ENCODE measurements at places on chromosomes 6 and 20.

GRCh38 chr6:117265410-117266256, at the start of gene VGLL2:
TSS of gene VGLL2 (plus strand) at chr6:117265558. CDS start at chr6:117265764, 206 bp downstream.
- DNase-seq: no peak

DNA sequence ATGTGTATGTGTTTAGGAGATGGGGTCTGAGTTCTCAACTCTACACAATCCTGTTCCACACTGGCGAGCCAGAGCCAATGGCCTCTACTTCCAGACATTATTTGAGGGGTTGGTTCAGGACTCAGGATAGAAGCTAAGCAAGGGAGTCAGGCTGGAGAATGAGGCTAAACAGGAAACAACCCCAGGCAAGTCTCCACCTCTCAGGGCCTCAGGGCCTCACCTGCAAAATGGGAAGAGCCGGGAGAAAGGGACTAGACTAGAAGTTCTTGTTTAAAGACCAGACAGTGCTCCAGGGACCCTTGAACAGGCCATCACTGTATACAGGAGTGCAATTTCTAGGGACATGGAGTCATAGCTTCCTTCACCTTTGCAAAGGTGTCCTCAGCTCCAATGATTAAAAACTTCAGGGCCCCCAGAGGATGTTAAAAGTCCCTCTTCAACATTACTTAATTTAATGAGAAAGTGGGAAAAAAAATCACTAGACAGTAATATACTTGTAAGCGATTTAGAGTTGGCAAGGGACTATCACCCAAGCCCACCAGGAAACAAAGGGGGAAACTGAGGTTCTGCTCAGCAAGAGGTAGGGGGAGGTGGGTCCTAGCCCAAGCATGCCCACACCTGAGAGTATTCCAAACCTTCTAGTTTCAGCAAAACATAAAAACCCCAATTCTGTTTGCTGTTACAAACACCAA, 41.7 kb downstream of the ZMYND8 start:
- no peak for DNase-seq

GRCh38 chr20:17650301-17651128, 31.5 kb downstream of the RRBP1 start:
- no peak for DNase-seq

- peak; percentile 70 for DNase-seq
Observed at GRCh38 chr20:25247956-25248785, at the start of gene PYGB. TSS of gene PYGB (plus strand) at chr20:25248085. CDS start at chr20:25248179, 94 bp downstream.

DNA sequence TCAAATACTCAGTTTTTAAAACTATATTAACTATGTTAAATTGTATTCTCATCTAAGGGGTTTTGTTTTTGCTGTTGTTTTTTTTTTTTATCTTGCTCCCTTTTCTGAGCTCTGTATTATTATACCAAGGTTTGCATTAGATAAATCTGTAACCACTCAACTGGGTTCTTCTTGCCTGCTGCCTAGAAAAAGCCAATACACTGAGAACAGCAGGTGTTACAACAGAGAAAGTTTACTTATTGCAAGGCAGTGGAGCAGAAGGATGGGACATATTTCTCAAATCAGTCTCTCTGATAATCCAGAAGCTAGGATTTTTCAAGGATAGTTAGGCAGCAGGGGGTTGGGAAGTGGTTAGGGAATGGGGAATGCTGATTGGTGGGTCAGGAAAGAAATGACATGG, 378.8 kb upstream of the PLCB4 start:
- no peak for DNase-seq

- DNase-seq: no peak
Observed at GRCh38 chr6:130841128-130841728, 14.0 kb downstream of the SMLR1 start.
